ENCODE measurements at places on chromosomes 16 and 17. TPM values are rescaled to one million over a fixed set of nuclear protein-coding genes. Genes with fewer than 3 reads are reported as not detected.

DNA sequence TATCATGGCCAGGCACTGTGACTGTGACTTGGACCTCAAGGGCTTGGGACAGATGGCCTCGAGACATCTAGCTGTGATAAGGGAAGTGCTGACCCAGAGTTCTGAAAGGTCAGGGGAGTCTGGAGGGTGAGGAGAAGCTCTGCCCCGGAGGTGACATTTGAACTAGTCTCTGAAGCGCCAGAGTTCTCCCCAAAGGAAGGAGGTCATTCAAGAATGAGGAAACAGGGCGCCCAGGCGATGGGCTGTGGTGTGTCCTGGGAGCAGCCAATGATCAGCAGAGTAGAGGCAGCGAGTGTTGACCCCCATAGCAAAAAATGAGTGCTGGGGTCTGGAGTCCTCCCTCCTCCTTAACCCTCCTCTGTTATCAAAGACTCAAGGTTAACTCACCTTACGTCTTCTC lies 4.9 kb downstream of the STARD3 start:
- H3K27me3 ChIP-seq: no peaks in the 10 kb centered on the region
- no peak overlapping the region for H3K4me3 ChIP-seq
- H3K36me3 ChIP-seq: peaks cover 21% of the 10 kb centered on the region
- peaks cover 62% of the 10 kb centered on the region for H3K4me1 ChIP-seq
- no peak overlapping the region for H3K27ac ChIP-seq

DNA sequence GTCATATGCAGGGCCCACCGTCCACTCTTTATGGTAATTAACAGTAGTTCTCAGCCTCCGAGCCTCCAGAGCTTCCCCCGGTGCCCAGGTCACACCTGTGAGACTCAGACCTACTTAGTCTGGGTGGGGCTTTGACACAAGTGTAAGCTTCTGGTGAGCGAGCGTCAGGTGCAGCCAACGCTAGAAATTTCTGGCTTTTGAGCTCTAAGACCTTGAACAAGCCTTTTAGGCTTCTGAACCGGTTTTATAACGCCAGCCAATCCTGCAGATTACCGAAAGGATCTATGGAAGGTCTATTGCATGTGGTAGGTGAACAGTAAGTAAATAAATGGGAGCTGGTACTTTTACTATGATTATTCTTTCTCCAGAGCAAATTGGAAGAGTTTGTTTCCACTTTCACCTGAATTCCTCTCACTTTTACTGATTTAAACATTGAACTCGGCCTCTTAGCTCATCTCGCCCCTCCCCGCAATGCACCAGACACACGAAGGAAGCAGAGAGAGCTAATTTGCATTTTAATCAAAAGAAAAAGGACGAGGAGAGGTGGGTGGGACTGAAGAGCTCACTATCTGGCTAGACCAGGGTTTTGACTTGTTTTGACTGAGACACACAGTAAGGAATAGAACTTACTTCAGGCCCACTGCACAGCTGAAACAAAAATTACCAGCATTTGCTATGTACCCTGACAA lies 47.1 kb downstream of the ABAT start:
- peaks cover 11% of the 10 kb centered on the region for H3K36me3 ChIP-seq
- H3K4me1 ChIP-seq: no peaks in the 10 kb centered on the region
- no peak overlapping the region for H3K4me3 ChIP-seq
- DNase-seq: no peak
- no peak overlapping the region for H3K27ac ChIP-seq

GRCh38 chr16:53511403-53512280 lies 8.6 kb upstream of the AKTIP start:
- no peaks in the 10 kb centered on the region for H3K27me3 ChIP-seq
- H3K4me3 ChIP-seq: no peak overlapping the region
- H3K36me3 ChIP-seq: no peaks in the 10 kb centered on the region
- DNase-seq: peak; percentile 59
- H3K4me1 ChIP-seq: peaks cover 4% of the 10 kb centered on the region
- no peak overlapping the region for H3K27ac ChIP-seq

DNA sequence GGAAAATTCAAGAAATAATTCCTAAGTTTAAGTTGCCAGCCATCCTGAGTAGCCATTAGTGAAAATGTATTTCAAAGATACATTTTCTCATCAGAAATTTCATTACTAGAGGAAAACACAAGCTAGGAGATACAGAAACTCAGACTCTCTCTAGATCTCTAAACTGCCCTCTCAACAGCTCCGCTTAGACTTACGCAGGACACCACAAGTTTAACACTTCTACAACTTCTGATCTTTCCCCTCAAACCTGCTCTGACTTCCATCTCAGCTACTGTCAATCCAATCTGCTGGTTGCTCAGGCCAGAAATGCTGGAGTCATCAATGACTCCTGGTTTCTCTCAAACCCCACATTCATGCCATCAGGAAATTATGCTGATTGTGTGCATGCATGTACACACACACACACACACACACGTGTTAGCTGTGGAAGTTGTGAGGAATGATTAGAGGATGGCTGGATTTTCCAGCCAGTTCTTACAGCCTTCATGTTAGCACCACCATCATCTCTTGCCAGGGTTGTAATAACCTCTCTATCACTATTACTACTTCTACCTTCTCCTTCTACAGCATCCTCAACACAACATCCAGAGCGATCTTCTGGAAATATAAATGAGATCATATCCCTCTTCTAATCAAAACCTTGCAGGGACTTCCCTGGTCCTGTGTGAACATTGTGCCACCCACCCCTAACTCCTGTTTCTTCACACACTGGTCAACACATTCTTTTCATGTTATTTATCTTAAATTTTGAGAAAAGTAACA lies 47.1 kb downstream of the COX10 start:
- H3K27me3 ChIP-seq: no peaks in the 10 kb centered on the region
- no peaks in the 10 kb centered on the region for H3K4me1 ChIP-seq
- DNase-seq: no peak

DNA sequence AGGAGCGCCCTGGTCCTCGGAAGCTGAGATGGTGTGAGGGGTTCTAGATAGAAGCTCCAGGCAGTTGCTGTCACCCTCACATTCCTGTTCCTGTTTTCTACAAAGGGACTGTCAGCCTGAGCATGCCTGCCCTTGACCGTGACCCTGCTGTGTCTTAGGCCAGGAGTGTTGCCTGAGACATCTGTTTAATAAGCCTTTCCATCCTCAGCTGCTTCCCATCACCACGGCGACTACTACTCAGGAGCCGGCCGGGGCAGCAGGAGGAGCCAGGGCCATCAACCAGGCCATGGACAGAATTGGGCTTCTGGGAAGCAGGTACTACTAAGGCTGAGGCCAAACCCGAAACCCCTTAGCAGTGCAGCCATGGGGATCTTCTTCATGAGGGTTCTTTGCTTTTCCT lies 151.4 kb downstream of the KATNIP start:
- DNase-seq: peak; percentile 32
- peaks cover 20% of the 10 kb centered on the region for H3K4me1 ChIP-seq
- H3K27me3 ChIP-seq: no peaks in the 10 kb centered on the region

DNA sequence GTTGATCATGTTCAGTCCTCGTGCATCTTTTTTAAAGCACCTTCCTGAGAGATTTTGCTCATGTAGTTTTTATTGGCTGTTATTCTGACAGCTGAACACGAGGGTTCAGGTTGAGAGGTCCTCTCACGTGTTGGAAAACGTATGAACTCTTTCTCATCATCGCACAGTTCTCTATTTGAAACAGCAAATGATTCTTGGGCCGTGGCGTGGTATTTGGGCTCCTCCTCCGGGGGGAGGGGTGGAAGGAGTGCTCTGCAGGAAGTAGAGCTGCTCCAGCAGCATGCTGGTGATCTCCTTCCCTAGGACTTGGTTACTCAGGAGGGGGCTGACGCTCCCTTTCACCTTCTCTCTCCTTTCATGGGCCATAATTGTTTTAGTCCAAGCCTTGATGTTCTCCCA lies 70.4 kb downstream of the KSR1 start:
- no peaks in the 10 kb centered on the region for H3K27me3 ChIP-seq
- H3K4me3 ChIP-seq: peak overlapping the region; percentile 24
- peak; percentile 86 for DNase-seq
- H3K36me3 ChIP-seq: no peaks in the 10 kb centered on the region

GRCh38 chr16:59707436-59708226 lies 973.5 kb upstream of the GOT2 start:
- no peak for DNase-seq
- no peaks in the 10 kb centered on the region for H3K36me3 ChIP-seq
- H3K4me1 ChIP-seq: no peaks in the 10 kb centered on the region
- no peaks in the 10 kb centered on the region for H3K27me3 ChIP-seq
- H3K27ac ChIP-seq: no peak overlapping the region

DNA sequence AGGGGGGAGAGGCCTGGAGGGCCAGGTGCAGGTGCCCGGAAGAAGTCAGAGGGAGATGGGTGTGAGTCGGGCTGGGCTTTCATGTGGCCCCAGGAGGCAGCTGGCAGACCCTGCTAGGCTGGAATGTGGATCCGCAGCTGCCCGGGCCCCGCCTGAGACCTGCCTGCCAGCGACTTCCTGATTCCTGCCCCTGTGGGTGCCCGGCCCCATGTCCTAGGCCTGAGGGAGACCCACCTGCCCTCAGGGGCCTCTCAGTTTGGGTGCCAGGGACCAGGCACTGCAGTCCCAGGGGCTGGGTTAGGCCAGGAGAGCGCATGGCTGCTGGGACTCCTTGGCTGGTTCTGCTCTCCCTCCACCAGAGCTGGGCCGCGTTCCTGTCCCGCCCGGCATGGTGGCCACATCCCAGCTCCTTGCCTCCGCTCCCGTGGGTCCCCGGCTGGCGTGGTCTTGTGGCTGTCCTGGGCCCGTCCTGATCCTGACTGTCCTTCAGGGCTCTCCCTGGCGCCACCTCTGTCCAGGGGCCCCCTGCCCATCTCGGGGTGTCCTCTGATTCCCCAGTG lies 22.1 kb upstream of the SPNS2 start:
- peaks cover 11% of the 10 kb centered on the region for H3K4me1 ChIP-seq
- H3K27me3 ChIP-seq: no peaks in the 10 kb centered on the region
- no peak for DNase-seq
- no peak overlapping the region for H3K27ac ChIP-seq
- no peaks in the 10 kb centered on the region for H3K36me3 ChIP-seq

DNA sequence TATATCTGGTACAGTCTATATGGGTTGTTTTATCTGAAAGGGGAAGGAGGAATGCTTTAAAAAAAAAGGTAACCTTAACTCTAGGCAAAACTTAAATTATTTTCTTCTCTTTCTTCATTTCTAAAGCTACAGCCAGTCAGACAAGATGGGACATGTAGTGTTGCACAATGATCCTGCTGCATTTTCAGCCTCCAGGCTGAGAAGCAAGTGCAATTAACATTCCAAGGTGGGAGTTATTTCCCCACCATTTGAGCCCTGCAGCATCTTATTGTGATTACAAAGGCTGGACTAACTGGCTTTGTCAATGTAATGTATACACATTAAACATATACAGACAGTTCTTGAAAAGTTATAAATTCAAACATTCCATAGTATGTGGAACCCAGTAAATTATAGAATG lies 22.6 kb upstream of the NF1 start:
- H3K27ac ChIP-seq: no peak overlapping the region
- no peaks in the 10 kb centered on the region for H3K27me3 ChIP-seq
- H3K4me1 ChIP-seq: peaks cover 14% of the 10 kb centered on the region
- no peak overlapping the region for H3K4me3 ChIP-seq
- no peaks in the 10 kb centered on the region for H3K36me3 ChIP-seq

GRCh38 chr16:62967611-62968010 lies 931.4 kb upstream of the CDH8 start:
- no peaks in the 10 kb centered on the region for H3K36me3 ChIP-seq
- no peak overlapping the region for H3K4me3 ChIP-seq
- DNase-seq: no peak

DNA sequence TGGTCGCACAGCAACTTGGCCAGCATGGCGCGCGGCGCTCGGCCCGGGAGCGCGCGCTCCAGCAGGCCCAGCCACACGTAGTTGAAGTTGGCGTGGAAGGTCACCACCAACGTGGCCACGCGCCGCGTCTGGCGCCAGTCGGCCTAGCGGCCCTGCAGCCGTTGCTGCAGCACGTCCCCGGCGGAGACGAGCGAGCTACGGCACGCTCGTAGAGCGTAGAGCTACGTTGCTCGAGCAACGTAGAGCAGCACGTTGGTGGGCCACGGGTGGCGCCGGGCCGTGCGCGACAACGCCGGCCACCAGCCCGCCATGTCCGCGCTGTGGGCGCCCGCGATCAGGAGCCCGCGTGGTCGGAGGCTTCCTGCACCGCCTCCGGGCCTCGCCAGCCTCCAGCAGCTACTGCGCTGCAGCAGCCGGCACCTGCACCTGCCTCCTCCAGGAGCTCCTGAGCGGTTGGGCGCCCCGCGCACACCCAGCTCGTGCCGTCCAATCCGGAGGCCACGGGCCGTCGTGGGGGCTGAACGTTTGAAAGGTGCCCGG lies 13.4 kb upstream of the SULT1A1 start:
- peaks cover 6% of the 10 kb centered on the region for H3K36me3 ChIP-seq

DNA sequence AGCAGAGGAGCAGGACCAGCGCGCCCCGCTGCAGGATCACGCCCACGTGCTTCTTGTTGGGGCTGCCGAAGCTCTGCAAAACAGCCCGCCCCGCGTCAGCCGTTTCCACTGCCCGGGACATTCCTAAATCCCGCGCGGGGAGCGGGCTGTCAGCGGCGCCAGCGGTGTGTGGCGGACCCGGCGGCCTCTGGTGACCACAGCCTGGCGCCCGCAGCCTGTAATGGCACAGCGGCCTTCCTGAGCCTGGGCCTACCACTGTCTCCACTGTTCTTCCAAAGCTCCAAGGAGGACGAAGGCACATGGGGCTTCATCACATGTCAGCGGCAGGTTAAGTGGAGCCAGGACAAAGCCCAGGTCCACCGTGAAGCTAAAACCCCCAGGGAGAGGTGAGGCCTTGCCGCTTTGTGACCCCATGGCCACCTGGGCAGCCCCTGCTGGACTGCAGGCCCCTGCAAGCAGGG lies 2.5 kb downstream of the SLC47A2 start:
- H3K36me3 ChIP-seq: no peaks in the 10 kb centered on the region
- H3K27me3 ChIP-seq: no peaks in the 10 kb centered on the region
- no peaks in the 10 kb centered on the region for H3K4me1 ChIP-seq
- no peak overlapping the region for H3K27ac ChIP-seq
- no peak for DNase-seq
- H3K4me3 ChIP-seq: no peak overlapping the region

DNA sequence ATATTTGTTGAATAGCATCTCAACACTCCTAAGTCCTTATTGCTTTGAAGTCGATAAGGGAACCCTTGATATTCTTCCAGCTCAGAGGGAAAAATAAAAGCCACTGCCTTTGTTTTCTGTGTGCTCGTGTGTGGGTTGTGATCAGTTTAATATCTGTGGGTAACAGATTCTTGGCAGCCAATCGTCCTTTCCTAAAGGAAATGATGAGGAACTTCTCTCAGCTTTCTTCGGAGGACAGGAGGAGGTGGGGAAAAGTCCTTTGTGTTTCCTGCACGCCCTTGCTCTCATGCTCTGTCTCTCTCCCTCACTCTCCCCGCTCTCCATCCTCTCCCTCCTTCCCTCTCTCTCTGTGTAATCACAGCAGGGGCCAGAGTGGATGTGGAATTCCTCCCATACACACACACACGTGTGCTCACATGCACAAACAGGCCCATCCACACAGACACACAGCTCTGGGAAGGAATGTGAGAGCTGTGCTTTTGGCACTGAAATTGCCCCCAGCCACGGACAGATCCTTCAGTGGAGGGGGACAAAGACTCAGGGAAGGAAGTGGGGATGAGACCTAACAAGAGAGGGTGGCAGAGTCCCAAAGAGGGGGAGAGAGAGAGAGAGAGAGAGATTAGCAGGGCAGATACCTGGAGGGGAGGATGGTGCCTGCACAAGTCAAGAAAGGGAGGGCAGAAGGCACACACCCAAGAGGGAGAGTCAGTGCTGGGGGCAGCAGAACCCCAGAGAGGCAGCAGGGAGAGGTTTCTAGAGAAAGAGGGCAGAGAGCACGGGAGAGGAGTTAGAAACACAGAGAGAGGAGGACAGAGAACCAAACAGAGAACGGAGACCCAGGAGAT lies 83.5 kb upstream of the PLCG2 start:
- no peak for DNase-seq
- H3K36me3 ChIP-seq: peaks cover 100% of the 10 kb centered on the region
- no peak overlapping the region for H3K4me3 ChIP-seq
- no peak overlapping the region for H3K27ac ChIP-seq
- H3K27me3 ChIP-seq: no peaks in the 10 kb centered on the region

The KRT9 gene
- not detected for polyA plus RNA-seq

The TAF15 gene
- polyA plus RNA-seq: 113 TPM

The RAB37 gene
- polyA plus RNA-seq: 16.6 TPM

The BPTF gene
- 17.8 TPM for polyA plus RNA-seq

All from spleen (tissue), 13 donors.